Anterior cingulate cortex (tissue), 58 donors: ENCODE measurements at places on chromosomes 4 and X.

DNA sequence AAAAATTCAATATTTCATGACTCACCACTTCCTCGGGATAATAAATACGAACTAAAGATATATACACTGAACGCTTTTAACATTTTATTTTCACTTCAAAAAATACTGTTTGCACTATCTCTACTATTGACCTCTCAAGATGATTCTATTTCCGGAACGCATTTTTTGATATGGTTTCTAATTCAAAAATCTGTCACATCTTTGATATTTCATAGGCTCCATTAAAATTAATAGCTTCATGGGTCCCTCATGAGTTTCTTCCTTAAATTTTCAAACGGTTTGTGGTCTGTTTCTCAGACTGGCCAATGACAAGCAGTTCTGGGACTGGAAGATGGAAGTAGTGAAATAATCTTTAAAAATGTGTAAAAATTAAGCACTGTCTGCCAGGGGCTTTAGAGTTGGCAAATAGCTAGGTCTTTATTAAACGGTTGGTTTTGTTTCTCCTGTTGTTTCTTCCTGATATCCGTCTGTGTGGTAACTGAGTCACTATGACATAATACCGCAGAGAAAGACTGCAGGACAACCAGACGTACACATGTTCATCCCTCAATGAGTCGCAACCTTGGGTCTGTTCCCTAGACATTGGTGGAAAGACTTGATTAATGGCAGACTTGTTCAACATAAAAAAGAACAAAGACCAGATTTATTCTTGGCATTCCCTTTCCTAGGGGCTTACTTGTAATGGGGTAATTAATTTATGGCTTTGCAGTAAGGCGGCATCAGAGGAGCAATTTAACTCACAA is 133.8 kb downstream of the PALLD start:
- DNase-seq, result no peak

- DNase-seq, result no peak
These were observed 248.0 kb upstream of the SFRP2 start for GRCh38 chr4:154036856-154037255.

DNA sequence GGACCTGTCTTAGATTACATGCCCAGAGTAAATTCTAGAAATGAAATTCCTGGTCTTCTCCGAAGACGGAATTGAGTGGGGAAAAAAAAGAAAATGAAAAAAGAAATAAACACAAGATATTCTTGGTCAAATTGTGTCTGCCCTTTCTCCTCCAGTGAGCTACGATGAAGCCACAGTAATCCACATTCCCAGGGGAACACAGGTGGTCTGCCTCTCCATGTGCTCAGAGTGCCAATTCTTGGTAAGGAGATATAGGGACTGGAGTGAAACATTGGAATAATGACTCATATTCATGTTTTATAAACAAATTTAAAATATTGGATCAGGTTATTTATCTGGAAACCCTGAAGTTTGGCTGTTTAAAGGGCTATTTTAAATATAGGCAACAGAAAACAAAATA is 54.2 kb upstream of the MGST2 start:
- DNase-seq, result no peak

DNA sequence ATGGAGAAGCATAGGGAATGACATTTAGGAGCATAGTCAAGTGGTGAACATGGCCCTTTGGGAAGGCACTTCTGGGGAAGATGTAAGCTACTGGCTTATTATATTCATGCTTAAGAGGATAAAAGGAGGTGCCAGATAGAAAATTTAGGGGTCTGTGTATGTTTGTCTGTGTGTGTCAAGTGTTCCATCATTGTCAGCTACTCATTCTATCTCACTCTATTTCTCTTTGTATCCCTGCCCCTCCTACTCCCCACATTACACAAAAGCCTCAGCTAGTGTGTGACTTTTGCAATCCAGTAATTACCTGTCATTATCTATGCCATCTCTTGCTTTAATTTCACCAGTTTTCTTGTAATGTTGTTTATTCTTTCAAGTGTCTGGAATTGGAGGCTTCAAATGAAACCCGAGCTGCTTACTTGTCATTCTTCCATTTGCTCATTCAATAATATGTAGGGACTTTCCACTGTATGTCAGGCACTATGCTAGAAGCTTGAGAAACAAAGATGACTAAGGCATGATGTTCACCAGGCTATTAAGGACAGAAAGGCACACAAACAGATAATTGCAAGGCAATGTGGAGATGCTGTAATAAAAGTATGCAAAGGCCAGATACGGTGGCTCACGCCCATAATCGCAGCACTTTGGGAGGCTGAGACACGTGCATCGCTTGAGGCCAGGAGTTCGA is 229.8 kb upstream of the TEX13C start:
- DNase-seq, result no peak

GRCh38 chr4:106629268-106629625 is 260.7 kb upstream of the GIMD1 start:
- no peak for DNase-seq

- DNase-seq, result no peak
These were observed 276.1 kb upstream of the LCORL start for GRCh38 chr4:18297684-18298083.

DNA sequence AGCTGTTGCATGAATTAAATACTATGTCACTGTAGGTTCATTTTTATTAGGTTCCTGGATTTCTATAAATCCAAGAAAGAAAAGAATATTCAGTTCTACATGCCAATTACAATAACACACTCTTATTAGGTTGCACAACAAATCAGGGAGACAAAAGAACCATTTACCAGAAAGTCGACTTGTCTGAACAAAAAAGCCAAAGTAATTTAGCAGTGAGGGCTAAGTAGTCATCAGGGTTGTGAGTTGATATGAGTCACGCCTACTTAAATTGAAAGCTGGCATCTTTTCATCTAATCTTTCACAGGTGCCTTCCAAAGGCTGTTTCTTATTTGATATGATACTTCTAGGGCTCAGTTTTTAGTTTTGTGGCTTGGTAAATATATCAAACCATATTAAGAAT is 25.4 kb upstream of the GNRHR start:
- DNase-seq, result no peak

- no peak for DNase-seq
These were observed 343 bp downstream of the DACH2 start for GRCh38 chrX:86148594-86148993.
